ENCODE measurements at places on chromosomes 7 and 10. TPM values are rescaled to one million over a fixed set of nuclear protein-coding genes. Genes with fewer than 3 reads are reported as not detected.

DNA sequence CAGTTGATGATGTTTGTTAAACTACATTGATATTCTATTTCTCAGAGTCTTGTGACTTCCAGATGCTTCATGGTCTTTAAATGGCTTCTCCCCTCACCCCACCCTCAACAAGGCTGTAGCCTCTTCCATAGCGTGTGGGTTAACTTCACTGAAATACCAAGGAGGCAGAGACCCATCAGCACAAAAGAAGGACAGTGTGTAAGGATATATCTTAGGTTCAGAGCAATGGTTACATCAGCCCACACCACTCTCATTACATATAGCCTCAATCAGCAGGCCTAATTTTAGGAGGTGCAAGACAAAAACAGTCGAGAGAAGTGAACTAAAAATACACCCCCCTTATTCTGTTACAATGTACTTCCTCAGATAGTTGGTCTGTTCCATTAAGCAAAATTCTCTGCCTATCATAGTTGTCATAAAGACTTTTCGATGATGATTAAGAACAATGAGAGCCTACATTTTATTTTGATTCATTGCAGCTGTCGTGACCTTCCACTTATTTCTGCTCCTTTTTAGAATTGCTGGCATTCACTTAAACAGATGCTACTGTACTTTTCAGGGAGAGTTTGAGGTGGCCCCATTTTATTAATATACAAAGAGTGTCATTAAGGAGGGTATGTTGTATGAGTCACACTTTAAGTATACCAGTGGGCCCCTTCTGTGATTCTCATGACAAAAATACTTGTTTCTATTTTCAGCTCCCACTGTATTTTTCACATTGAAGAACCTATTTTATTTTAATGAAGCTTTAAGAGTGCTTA lies 52.1 kb downstream of the WIPF3 start:
- no peak for DNase-seq

The SPDYE6 gene
- not detected for total RNA-seq

- DNase-seq: no peak
These were observed 40.8 kb upstream of the HGF start for GRCh38 chr7:81810476-81811155.

The NUDT13 gene
- 4.1 TPM for total RNA-seq

All from Right ventricle myocardium superior (tissue), 1 donor.